Activated CD8-positive, alpha-beta memory T cell treated with anti-CD3 and anti-CD28 coated beads for 1 hour (primary cell): ENCODE measurements at places on chromosomes 16 and 17.

DNA sequence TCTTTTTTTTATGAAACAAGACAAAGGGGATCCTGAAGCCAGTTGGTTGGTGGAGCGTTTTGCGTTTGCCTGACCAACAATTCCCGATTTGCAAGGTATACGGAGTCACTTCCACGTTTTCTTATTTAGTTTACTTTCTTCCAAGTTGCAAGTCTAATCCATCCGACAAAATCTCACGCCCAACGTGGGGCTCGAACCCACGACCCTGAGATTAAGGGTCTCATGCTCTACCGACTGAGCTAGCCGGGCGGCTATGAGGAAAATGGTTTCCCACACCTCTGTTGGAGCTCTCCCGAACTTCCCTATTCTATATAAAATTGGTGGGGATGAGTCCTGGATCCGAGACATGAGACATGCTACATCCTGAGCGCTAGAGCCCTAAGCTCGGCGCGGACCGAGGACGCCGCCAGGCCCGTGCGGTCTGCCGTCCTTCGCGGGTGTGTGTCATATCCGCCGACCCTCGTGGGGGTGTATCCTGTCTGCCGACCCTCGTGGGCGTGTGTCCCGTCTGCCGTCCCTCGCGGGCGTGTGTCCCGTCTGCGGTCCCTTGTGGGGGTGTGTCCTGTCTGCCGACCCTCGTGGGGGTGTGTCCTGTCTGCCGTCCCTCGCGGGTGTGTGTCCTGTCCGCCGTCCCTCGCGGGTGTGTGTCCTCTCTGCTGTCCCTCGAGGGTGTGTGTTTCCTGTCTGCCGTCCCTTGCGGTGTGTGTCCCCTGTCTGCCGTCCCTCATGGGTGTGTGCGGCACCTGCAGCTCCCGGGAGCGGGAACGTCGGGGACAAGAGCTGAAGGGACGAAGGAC is 22.6 kb downstream of the ZNF213 start:
- DNase-seq: no peak

- DNase-seq: no peak
Measured at GRCh38 chr16:72850853-72851252, 197.1 kb downstream of the ZFHX3 start.

DNA sequence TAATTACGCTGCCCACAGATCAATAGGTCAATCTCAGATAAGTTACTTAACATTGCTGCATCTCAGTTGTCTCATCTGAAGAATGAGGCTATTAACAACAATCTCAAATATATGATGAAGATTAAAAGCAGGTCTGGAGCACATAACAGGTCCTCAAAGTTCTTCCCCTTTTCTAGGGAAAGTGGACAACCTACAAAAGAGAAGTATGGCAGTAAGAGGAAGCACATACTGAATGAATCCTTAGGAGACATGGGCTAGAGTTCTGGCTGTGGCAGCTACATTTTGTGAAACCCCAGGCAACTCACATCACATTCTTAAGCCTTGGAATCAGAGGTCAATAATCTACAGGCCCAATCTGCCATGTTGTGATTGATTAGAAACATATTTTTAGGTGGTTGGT is 180.6 kb downstream of the PCTP start:
- no peak for DNase-seq

DNA sequence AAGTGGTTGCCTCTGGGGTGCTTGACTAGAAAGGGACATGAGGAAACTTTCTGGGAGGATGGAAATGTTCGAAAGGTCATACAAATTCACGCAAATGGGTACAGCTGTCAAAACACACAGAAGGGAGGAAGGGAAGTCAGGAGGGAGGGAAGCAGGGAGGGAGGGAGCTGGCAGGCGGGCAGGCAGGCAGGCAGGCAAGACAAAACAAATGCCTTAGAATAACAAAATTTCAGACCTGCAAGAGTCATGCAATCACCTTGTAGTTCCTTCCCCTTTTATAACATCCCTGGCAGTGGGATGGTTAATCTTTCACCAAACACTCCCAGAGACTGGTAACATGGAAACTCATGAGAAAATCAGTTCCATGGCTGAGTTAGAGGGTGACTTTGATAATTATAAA is 189.2 kb downstream of the STX8 start:
- DNase-seq: no peak

DNA sequence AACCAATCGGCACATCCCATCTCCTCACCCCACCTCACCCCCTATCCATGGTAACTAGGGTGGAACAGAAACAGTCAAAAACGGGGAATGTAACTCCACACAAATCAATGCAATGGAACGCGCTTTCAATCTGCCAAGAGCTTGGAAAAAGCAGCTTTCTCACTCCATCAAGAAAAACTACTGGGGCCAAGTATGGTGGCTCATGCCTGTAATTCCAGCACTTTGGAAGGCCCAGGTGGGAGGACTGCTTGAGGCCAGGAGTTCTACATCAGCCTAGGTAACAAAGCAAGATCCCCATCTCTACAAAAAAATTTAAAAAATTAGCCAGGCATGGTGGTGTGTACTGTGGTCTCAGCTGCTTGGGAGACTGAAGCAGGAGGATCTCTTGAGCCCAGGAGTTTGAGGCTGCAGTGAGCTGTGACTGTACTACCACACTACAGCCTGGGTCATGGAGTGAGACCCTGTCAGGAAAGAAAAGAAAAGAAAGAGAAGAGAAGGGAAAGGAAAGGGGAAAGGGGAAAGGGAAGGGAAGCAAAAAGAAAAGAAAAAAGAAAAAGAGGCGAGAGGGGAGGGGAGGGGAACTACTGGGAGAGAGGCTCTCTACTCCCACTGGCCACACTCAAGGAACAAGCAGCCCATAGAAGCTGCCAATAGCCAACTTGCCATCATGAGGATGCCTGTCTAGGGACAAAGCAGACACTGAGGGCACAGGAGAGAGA is 38.9 kb downstream of the ARHGAP17 start:
- no peak for DNase-seq

DNA sequence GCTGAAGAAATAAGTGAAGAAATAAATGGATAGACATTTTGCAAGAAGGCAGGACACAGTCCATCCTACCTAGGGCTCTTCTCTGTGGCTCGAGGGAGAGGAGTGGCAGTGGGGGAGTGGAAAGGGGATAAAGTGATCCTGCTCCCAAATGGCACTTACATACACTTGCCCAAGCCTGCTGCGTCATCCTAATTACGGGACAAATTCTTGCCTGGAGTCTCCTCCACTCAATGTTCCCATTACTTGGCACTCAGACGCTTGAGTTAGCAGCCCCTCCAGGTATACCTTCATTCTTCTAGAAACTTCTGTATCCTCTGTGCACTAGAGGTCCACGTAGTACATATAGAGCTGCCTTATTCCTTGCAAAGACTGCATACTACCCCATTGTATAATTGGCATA is 15.7 kb upstream of the MAP3K14 start:
- DNase-seq: no peak

- DNase-seq: no peak
Measured at GRCh38 chr16:5446623-5447240, 349.1 kb upstream of the EEF2KMT start.

DNA sequence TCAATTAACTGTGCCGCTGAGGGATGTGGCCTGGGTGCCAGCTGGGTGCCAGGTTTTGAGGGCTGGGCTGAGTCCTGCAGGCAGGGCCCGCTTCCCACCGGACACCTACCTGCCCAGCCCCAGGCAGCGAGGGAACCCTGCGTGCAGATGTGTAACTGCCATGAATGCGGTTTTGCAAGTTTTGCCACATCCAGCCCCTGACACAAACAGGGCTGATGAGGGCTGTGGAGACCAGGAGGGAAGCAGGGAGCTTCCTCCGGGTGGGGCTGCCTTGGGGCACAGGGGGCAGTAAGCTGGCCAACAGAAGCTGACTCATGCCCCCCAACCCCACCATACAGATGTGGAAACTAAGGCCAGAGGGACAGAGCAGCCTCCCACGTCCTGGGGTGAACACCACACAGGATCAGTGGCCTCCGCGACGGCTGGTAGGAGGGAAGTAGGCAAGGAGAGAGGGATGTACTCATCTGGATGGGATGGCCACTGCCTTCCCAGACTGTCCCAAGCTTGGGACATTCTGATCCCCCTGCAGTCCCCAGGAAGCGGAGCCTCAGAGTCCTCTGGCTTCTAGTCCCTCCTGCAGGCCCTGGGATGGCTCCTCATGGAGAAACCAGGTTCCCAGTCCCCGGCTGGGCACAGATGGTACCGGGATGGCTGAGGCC is 1.6 kb downstream of the UBALD1 start:
- DNase-seq: no peak

GRCh38 chr16:14205666-14206065 is 134.5 kb downstream of the MRTFB start:
- no peak for DNase-seq

DNA sequence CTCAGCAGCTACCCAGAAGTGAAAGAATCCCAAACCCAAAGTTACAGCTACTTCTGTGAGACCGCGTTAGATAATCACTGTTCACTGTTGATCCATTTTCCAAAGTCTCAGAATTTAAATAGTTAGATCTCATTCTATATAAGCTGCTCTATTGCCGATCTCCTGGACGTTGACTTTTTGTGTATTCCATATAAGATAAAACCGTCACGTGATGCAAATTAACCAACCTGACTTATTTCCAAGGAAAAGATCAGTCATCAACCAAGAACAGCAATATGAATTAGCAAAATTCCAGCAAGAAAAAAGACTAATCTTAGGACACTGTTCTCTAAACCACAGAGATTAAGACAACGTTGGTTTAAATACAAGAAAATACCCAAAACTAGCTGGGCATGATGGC is 8.3 kb downstream of the ACOX1 start:
- no peak for DNase-seq

DNA sequence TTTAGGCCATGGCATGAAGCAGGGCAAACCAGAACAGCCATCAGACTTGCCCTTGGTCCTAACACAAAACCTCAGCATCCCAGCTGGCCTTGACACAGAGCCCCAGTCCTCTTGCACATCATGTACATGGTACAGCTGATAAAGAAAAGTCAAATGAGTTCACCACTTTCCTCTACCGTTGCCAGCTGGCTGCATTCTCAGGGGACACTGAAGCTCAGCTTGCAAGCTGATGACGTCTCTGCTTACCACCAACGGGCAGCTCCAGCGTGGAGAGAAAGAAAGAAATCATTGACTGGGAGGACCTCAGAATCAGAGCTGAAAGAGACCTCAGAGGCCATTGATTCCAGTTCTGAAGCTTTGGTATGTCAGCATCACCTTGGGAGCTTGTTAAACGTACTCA is 80.7 kb upstream of the CES5A start:
- no peak for DNase-seq

GRCh38 chr17:9052921-9053320 is 31.6 kb downstream of the NTN1 start:
- DNase-seq: no peak

DNA sequence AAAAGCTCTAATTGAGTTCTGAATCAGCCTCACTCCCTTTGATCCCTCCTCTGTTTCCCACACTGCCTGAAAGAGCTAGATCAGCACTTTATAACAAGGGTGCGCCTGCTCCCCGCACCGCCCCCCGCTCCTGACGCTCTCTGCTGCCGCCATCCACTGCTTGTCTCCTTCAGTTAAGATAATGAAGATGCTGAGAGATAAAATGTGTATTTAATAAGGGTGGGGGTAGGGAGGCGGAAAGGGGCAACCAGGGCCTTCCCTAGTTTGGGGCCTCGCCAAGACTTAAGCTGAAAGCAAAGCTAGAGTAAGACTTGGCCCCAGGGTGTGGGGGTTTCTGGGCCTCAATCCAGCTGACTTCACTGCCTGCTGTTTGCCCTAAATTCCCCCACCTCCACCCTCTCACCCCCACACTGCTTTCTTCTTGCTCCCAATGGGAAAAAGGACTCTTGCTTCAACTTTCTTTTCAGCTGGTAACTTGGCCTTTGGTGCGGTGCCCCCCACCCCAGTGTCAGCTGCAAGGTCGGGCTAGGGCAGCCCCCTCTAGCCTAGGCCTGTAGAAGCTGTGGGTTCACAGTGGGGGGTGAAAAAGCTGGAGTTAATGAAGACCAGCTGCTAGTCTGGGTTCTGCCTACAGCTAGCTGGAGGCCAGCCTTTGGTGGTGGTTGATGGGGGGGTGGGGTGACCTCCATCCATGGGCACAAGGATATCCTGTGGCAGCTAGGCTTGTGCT is 1.8 kb upstream of the RARA start:
- no peak for DNase-seq

DNA sequence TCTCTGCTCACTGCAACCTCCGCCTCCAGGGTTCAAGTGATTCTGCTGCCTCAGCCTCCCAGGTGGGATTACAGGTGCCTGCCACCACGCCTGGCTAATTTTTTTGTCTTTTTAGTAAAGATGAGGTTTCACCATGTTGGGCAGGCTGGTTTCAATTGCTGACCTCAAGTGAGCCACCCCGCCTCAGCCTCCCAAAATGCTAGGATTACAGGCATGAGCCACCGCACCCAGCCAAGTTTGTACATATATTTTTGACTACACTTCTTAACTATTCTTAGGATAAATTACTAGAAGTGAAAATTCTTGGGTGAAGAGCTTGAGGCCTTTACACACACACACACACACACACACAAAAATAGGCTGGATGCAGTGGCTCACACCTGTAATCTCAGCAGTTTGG is 1.4 kb upstream of the ITGAM start:
- no peak for DNase-seq

DNA sequence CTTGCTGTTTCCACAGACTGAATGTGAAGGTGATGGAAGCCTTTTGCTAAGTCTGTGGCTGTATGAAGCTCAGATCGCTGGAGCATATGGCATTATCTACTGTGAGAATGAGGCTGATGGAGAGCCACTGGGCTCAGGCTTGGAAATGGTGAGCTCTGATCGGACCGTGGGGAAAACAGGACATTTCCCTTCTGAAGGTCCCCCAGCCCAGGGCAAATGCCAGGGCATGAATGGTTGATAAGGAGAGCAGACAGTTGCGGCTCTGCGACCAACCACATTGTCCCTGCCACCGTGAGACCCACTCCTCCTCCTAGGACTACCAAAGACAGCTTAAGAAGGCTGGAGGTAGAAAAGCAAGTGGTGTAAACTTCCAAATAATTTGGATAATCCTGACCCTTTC is 4.7 kb upstream of the CUEDC1 start:
- no peak for DNase-seq

GRCh38 chr17:80558046-80558445 is 13.4 kb downstream of the RPTOR start:
- DNase-seq: no peak

GRCh38 chr17:42409523-42410318 is 13.3 kb downstream of the CAVIN1 start:
- DNase-seq: no peak

DNA sequence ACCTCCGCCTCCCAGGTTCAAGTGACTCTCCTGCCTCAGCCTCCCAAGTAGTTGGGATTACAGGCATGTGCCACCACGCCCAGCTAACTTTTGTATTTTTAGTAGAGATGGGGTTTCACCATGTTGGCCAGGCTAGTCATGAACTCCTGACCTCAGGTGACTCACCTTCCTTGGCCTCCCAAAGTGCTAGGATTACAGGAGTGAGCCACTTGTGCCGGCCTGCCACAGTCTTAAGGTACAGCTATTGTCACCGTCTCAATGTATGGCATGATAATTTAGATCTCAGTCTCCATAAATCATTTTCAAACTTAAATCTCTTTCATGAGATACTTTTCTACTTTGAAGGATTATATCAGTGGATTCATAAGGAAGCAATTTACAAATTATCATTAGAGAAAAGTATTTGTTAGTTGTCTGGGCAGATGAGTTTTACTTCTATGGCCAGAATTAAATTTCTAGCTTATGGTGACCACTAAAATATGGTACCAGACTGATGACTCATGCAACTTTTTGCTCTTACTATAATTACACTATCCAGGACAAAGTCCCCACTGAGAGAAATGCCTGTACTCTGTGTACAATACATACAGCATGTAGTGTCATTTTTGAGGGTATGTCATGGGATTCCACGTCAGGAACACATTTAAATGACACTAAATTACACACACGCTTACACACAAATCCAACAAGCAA is 1230.3 kb upstream of the GOT2 start:
- no peak for DNase-seq
